ENCODE measurements at places on chromosomes 7 and 10.

GRCh38 chr10:68348265-68348741 is 15.6 kb upstream of the PBLD start:
- DNase-seq: peak; percentile 53

- peak; percentile 74 for DNase-seq
Measured at GRCh38 chr10:129531195-129531968, 64.3 kb downstream of the MGMT start.

DNA sequence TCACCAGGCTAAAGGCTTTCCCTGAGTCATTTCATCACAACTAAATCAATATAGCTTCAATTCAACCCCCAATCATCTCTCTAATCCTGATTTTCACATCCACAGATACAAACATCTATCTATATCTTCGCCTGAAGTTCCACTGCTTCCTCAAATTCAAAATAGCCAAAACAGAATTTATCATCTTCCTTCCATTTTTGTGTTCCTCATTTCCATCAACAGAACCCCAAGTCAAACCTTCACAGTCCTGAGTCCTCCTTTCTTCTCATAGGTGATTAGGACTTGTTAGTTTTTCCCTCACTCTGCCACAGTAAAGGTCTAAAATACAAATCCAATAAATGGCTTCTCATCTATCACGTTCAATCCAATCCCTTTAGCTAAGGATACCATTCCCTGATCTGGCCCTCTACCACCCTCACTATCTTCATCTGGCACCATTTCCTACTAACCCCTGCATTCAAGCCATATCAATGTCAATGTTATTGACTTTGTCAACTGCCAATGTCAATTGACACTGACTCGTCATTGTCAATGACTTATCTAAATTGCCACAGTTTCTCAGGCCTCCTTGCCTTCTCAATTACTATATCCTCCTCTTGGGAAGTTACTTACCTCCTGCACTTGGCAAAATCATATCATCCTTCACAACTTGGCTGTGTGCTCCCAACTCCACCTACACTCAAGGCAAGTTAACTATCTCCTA is 2.6 kb downstream of the HYCC1 start:
- no peak for DNase-seq

DNA sequence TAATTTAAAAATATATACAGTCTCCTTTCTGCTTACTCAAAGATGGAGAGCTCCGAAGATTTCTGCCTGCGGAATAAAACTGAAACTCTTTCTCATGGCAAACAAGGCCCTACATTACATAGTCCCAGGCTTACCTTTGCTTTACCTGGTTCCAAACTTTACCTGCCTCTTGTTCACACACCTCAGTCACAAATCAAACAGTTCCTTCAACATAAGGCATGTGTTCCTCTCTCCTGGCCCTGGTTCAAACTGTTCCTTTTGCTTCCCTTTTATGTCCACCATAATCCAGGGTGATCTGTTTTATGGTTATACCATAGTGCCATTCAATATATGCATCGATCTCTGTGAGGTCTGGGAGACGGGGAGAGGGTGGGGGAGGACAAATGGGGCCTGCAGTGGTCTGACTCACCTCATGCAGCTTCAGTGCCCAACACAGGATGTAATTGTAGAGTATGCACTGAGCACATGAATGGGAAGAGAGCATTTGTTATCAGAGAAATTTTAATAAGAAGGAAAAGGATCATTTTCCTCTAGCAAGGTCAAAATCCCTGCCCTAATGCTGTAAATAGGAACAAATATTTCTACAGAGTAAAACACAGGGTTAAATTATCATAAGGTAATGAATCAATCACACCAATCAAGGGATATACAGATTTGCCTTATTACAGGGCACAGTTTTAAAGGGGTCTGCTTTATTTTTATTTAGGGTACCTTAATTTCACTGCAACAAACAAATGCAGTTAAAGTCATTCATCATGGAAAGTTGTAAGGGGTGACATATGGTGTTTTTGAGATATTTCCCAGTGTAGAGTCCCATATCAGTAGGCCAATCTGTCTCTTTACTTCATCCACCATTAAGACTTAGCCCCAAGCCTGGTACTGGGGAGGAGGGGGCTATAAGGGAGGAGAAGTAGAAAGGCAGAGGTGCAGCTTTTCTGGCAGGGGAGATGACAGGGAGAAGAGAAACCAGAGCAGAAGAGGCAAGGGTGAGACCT is 88.8 kb upstream of the PDE1C start:
- peak; percentile 46 for DNase-seq

DNA sequence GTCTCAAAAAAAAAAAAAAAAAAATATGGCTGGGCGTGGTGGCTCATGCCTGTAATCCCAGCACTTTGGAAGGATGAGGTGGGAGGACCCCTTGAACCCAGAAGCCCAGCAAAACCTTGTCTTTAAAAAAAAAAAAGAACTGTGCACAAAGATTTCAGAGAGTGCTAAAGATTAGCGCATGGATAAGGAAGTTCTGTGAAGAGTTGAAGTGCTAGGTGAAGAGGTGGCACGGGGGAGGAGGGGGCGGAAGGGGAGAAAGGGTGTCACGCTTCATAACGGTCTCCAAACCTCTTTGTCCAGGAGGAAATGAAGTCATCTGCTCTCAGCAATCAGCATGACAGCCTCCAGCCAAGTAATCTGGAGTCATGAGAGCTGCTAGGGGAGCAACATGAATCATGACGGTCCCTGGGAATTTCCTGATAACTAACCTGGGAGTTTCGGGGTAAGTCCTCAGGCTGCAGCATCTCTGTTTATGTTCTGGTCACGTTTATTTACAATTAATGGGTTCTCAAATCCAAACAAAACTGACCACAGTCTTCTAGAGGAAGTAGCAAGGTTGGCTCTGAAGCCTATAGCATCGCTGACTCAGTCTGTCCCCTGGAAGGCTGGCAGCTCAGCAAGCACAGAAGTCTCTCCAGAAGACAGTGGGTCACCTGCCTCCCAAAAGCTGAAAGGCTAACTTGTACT is 1.9 kb upstream of the PLAU start:
- DNase-seq: peak; percentile 92

DNA sequence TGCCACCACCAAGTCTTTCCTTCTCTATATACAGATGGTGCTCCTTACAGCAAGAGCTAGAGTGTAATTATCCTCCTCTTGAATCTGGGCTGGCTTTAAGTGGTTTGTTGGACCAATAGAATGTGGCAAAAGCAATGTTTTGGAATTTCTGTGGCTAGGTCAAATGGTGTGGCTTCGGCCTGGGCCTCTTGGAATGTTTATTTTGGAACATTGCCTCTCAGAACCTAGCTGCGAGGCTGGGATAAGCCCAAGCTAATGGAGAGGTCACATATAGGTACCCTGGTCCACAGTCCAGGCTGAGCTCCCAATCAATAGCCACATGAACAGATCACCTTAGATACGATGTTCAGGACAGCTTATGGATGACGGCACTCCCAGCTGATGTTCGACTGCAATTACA is 556.7 kb downstream of the TYW1 start:
- peak; percentile 1 for DNase-seq

DNA sequence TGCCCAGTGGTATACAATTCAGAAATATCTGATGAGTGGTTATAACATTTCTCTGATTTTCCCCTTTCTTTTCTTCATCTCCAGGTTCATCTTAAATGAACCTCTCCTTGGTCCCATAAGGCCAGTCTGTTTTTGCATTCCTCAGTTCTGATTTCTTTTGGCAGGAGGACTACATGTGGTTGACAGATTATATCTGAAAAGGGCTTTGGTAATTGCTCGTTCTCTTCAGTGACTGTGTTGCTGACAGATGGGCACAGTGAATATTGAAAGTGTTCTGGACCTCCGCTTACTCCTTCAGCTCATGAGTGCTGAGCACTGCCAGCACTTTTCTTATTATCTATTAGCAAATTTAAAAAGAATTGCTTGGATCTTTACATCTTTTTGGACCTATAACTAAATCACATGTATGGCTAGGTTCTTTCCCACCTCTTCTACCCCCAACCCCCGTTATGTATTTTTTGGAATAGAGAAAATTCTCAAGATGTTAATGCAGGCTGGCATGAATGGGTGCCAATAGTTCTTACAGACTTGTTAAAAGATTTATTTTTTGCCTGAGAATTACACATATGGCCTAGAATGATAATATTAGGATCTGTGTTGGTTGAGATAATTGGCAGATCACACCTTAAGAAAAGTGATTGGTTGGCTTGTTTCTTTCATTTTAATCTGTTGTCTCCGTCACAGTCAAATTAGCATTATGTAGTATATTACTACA is 323.0 kb downstream of the EXOC4 start:
- peak; percentile 59 for DNase-seq

GRCh38 chr7:22194658-22195273 is 162.2 kb downstream of the RAPGEF5 start:
- DNase-seq: no peak

GRCh38 chr7:4030346-4030950 is 651.6 kb upstream of the FOXK1 start:
- no peak for DNase-seq
